ENCODE measurements at places on chromosomes 7 and 10.

DNA sequence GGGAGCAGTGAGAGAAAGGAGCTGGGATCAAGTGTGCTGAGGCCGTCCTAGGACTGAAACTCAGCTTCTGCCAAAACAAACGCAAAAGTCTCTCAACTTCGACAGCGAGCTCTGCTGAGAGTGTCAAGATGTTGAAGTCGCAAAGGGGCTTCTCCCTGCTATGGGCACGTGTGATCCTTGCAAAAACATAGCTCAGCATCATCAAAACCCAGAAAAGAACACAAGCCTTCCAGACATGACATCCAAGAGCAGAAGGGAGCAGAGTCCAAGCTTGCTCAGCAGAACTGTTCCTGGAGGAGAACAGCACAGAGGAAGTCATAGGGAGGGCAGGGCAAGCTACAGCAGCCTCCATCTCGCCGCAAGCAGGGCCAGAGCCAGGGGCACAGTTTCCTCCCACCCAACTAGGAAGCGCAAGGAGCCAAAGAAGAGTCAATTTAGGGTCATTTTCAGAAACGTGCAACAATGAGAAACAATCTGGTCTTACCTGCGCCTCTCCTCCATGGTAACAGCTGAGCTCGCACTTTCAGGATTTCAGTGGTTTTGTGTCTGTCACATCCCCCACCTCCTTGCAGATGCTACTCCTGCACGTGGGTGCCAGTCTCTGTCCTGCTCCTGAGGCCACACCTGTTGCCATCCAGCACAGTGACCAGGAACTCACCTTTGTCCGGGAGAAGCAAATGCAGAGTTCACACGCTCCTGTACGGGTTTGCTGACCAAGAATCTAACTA, 113.9 kb downstream of the DIP2C start:
- DNase-seq: no peak

GRCh38 chr7:128938544-128939074, 882 bp downstream of the IRF5 start:
- no peak for DNase-seq

- DNase-seq: no peak
Observed at GRCh38 chr10:103145046-103145445, 48.0 kb downstream of the NT5C2 start.

DNA sequence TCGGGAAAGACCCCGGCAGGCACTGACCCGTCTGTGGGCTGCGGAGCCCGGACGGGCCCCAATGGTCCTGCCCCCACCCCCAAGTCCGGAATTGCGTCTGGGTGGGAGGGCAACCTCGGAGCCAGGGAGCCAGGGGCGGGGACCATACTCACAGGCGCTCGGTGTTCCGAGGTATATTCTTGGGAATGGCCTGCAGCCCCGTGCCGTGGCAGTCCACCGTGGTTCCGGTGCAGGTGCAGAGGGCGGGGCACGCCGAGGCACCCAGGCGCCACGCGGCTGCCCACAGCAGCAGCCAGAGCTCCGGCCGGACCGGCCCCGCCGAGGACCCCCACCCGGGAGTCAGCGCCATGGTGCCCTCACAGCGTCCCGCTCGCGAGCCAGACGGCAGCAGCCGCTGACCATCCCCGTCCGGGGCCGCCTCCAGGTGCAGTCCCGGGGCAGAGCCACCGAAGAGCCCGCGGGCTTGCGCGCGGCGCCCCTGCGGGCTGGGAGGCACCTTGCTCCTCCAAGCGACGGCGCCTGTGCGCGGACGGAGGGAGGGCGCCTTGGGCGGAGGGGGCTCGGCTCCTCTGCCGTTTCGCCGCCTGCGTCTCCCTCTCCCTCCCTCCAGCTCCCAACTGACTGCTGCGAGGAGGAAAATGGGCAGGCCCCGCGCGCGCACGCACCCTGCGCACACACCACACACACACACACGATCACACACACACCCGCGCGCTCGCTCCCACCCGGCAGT, at the start of gene SLIT1:
Gene SLIT1 (minus strand): TSS at position 634 of the 733 bp plus-strand sequence. CDS start 285 bp downstream, at position 349.
- no peak for DNase-seq

DNA sequence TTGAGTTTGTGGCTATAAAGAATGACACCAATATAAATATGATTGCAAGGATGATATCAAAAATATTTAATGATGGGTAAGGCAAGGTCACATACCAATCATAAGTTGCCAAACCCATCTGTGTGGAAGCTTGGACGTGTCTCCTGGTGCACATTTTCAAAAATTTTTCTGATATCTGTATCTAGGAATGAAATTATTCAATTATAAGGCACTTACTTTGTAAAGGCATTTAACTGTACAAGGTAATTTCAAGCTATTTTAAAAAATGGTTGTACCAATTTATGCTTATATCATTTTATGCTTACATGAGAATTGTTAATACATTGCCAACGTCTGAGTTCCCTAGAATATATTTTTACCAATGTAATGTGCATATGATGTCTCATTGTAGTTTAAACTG, 306.4 kb upstream of the CACNA2D1 start:
- no peak for DNase-seq

- no peak for DNase-seq
Observed at GRCh38 chr10:70664702-70665195, 7.6 kb upstream of the ADAMTS14 start.

- DNase-seq: no peak
Observed at GRCh38 chr10:17854044-17854652, 45.0 kb downstream of the MRC1 start.

DNA sequence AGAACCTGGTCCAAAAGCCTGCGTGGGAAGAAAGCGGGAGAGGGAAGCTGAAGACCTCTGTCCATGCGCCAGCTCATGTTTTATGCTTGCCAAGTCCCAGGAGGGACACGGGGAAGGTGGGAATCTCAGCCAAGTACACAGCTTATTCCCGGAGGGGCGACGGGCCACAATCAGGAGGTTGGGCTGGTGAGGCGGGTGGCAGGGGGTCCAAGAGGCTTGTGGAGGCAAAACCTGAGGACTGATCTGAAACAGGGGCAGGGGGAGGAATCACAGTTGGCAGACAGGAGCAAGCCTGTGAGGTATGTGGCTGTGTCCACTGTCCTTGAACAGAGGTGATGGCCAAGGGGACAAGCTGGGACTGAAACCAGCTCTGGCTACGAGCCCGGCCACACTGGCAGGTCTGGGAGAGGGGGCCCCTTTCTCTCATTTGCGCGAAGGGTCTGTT, 38.0 kb upstream of the LEP start:
- no peak for DNase-seq

DNA sequence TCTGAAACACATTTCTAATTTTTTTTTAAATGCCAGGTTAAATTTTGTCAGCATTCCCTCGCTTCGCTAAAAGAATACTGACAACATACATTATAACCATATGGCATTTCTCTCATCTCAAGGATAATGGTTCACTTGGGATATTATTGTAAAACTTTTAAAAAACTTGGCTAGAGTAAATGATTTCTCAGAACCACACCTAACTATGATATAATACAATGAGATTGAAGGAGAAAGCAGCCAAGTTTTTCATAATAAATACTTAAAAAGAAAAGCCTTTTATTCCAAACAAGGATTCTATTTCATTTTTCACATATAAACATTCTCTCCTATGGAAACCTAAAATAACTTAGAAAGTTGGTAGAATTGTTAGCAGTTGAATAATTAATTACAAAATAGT, 413.9 kb downstream of the HGF start:
- DNase-seq: no peak

- no peak for DNase-seq
Observed at GRCh38 chr7:92025260-92025659, 84.6 kb downstream of the AKAP9 start.
